T-helper 22 cell (primary cell): ENCODE measurements at places on chromosomes 2 and 18.

- DNase-seq = no peak
These were observed 148.2 kb upstream of the KLF7 start for GRCh38 chr2:207313947-207314346.

DNA sequence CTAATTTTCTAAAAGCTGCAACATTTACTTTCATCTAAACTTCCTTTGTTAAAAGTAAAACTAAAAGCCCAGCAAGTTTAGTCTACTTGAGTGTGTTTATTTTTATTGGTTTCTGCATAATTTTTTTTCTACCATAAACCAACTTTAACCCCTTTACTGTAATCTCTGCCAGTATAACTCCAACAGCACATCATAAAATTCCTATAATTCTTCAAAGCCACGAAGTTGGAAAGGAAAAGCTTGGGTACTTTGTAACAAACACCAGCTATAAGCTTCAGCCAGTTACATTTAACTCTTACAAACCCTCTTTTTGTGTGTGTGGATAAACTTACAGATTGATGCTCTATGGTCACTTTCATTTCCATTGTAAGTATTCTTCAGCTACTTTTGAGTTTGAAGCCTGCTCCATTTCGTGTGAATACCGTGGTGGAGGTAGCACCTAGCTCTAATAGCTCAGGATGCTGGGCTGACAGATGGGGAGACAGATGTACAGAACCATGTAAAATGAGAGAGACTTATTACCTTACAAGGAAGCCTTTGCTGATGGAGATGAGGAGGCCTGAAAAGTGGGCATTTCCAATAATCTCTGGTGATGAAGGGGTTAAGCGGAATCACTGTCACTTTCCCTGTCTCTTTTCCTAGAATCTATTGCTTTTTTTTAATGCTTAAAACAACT lies 42.5 kb downstream of the ZEB2 start:
- no peak for DNase-seq

DNA sequence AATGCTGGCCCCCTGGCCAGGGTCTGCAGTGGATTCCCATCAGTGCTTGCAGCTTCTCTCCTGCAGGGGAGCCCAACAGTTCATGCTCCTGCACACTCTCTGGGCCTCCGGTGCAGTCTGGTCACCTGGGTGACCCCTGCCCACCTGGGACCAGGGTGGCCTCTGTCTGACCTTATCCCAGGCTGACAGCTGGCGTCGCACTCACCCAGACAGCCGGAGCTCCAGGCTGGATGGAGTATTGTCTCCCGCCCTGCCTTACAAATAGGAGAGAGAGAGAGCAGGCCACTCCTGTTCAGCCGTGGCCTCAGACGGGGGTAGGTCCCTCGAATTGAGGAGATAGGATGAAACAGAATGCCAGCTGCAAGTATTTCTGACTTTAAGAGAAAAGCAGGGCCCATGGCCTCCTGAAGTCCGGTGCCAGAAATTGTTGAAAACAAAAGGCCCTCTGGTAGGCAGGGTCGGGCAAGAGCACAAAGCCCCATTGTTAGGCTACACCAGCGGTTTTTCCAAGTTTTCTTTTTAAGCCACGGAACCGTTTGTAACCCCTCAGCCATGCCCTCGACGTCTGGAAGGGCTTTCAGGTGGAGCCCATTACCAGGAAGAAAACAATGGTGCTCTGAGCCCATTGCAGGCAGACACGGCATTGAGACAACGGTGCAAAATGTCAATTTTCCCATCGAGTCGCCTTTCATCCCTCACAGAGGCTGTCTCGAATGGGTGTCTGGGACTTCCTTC lies 258.4 kb downstream of the BCL11A start:
- DNase-seq = no peak

DNA sequence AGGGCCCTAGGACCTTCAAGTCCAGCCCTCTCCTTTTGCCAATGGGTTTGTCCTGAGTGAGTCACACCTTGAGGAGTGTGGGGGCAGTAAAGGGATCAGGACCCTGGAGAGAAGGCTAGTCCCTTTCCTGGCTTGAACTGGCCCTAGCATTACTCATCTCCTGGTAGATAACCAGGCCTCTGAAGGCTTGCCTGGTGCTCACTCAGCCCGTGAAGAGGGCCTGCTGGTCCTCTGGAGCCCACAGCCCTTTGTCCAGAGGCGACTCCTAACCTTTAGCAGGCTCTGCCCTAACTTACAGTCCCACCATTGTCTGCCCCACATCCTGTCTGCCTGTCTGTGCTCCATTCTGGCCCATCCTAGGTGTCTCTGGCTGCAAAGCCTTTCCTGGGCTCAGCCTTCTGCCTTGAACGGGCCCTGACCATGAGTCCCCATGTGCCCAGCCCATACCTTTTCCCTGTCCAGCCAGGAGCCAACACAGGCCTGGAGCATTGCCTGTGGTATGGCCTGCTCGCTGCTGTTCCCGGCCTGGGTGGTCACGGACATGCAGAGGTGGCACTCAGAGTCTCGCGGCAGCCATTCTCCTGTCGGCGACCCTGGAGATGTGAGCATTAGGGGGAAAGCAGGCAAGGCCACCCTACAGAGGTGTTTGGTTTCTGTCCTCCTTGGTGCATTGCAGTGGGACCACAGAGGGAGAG lies 5.0 kb downstream of the SFTPB start:
- DNase-seq = no peak

DNA sequence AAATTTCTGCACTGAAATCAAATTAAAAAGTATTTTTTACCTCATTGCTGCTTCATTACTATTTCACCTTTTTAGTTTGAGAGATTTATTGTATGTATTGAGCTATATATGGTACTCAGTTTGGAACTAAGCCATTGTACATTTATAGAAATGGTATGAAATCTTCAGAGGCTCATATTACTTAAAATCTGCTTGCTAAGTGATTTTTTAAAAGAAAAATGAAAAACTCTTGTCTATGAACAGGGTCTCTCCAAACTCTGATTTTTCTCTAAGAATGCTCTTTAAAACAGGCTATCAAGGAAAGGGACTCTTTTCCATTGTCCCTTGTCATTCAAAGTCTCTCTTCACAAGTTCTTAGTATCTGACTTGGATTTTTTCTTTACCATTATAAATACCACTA lies 31.8 kb downstream of the C1D start:
- no peak for DNase-seq

DNA sequence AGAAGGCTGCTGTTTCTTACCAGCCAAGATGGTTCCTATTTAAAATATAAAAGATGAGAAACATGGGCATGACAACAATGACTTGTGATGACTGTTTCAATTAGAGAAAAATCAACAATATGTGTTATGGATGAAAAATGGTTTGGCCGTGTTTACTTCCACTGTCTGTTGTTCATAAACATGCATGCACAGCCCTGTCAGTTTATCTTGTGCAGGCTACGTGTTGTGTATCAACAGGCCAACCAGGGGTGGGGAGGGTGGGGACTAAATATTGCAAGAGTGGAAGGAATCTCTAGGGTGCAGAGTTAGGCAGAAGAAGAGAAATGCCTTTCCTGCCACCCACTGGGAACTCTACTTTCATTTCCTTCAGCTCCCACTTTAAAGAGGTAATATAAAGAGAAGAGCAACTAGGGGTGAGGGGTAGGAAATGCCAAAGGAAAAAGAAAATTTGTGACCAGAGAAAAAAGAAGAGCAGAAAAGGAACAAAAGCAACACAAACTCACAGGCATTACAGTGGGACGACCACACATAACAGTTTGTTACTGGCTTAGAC lies 116.8 kb upstream of the MEIS1 start:
- DNase-seq = no peak

- DNase-seq = no peak
These were observed 174.6 kb upstream of the ALPP start for GRCh38 chr2:232203936-232204335.

DNA sequence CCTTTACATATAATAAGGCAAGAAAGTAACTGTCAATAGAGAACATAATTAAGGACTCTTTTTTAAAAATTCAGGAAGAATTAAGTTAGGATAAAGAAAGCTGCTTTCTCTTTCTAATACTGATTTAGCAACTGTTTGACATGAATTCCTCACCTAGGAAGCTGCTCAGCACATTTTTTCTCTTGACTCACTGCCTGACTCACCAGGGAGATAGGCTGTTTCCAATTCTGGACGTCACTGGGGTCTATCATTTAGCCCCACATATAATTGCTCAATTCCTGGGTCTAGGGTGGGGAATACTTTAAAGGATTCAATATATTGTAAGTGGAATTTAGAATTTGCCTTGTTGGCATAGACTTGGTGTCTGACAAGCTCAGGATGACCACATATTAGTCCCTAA lies 50.8 kb upstream of the UGP2 start:
- DNase-seq = no peak

GRCh38 chr18:2983296-2983695 lies 29.6 kb downstream of the LPIN2 start:
- no peak for DNase-seq

- no peak for DNase-seq
These were observed 1130.1 kb upstream of the CELF4 start for GRCh38 chr18:38695559-38696280.

- DNase-seq = no peak
These were observed 120.8 kb downstream of the CRIM1 start for GRCh38 chr2:36476411-36476810.

DNA sequence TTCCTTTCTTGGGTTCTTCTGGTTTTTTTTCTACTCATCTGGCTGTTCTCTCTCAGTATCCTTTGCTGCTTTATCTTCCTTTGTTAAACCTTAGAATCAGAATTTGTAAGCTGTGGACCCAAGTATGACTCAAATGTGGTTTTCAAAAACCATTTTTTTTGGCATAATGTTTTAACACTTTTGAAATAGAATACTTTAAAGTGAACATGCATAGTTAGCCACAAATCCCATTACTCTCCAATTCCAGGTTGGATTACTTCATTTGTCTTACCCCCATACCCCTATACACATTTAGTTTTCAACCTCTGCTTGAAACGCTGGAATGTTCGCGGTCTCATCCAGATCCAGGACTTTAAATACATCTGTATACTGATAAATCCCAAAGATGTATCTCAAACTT lies 29.1 kb downstream of the ALMS1 start:
- DNase-seq = no peak

GRCh38 chr18:75115514-75115913 lies 93.4 kb downstream of the PTGR3 start:
- no peak for DNase-seq

DNA sequence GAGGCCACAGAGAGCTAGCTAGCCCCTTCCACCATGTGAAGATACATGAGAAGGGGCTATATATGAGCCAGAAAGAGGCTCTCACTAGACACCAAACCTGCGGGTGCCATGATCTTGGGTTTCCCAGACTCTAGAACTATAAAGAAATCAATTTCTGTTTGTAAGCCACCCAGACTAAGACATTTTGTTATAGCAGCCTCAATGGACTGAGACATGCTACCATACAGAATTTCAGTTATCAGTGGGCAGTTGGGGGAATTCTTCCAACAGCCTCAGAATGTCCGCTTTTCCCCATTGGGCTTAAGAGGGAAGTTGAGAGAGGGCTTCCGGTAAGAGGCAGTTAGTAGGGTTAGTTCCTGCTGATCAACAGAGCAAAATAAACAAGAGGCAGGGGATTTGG lies 39.2 kb downstream of the TNP1 start:
- no peak for DNase-seq

DNA sequence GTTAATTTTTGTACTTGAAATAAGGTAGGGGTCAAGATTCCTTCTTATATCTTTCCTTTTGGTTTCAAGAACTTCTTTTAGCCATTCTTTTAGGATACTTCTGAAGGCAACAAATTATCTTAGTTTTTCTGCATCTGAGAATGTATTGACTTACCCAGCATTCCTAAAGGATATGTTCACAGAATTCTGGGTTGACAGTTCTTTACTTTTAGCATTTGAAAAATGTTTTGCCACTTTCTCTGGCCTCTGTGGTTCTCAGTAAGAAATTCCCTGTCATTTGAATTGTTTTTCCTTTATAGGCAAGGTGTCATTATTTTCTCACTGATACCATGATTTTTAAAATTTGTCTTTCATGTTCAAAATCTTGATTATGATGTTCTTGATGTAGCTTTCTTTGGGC lies 162.4 kb downstream of the GALNT1 start:
- no peak for DNase-seq

- DNase-seq = no peak
These were observed 140.8 kb downstream of the FIGN start for GRCh38 chr2:163595028-163595427.

- DNase-seq = no peak
These were observed 8.6 kb upstream of the SOCS6 start for GRCh38 chr18:70280007-70280925.

DNA sequence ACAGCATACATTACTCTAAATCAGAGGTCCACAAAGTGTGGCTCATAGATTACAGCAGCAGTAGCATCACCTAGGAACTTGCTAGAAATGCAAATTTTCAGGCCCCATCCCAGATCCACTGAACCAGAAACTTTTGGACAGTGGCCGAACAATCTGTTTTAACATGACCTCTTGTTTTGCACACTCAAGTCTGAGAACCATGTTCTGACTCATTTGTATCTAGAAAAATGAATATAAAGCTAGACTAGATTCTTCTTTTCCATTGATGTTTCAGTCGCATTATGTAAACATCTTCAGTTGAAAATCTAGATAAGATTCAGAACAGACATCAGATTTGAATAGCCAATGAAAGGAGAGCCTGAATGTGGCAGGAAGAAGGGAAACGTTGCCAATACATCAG lies 608.8 kb downstream of the LRP1B start:
- no peak for DNase-seq

GRCh38 chr18:57930476-57930875 lies 113.5 kb upstream of the NEDD4L start:
- no peak for DNase-seq

- no peak for DNase-seq
These were observed 347.6 kb downstream of the CYRIA start for GRCh38 chr2:16318051-16318450.

DNA sequence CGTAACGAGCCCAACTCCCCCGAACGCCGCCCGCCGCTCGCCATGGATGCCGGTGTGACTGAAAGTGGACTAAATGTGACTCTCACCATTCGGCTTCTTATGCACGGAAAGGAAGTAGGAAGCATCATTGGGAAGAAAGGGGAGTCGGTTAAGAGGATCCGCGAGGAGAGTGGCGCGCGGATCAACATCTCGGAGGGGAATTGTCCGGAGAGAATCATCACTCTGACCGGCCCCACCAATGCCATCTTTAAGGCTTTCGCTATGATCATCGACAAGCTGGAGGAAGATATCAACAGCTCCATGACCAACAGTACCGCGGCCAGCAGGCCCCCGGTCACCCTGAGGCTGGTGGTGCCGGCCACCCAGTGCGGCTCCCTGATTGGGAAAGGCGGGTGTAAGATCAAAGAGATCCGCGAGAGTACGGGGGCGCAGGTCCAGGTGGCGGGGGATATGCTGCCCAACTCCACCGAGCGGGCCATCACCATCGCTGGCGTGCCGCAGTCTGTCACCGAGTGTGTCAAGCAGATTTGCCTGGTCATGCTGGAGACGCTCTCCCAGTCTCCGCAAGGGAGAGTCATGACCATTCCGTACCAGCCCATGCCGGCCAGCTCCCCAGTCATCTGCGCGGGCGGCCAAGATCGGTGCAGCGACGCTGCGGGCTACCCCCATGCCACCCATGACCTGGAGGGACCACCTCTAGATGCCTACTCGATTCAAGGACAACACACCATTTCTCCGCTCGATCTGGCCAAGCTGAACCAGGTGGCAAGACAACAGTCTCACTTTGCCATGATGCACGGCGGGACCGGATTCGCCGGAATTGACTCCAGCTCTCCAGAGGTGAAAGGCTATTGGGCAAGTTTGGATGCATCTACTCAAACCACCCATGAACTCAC lies 673 bp downstream of the PCBP1 start:
- no peak for DNase-seq

GRCh38 chr18:75241705-75242104 lies 31.1 kb downstream of the TSHZ1 start:
- no peak for DNase-seq
